ENCODE measurements at places on chromosomes 12 and 14.

- no peak for DNase-seq
Measured at GRCh38 chr14:34049790-34050189, 98.9 kb upstream of the EGLN3 start.

- no peak for DNase-seq
Measured at GRCh38 chr12:65432651-65433050, 154.2 kb downstream of the MSRB3 start.

- DNase-seq: no peak
Measured at GRCh38 chr12:47244835-47245234, 165.1 kb upstream of the AMIGO2 start.

- DNase-seq: no peak
Measured at GRCh38 chr14:71734076-71734475, 198.2 kb upstream of the RGS6 start.

GRCh38 chr14:69398818-69399210, 322 bp downstream of the SLC39A9 start:
- DNase-seq: no peak

DNA sequence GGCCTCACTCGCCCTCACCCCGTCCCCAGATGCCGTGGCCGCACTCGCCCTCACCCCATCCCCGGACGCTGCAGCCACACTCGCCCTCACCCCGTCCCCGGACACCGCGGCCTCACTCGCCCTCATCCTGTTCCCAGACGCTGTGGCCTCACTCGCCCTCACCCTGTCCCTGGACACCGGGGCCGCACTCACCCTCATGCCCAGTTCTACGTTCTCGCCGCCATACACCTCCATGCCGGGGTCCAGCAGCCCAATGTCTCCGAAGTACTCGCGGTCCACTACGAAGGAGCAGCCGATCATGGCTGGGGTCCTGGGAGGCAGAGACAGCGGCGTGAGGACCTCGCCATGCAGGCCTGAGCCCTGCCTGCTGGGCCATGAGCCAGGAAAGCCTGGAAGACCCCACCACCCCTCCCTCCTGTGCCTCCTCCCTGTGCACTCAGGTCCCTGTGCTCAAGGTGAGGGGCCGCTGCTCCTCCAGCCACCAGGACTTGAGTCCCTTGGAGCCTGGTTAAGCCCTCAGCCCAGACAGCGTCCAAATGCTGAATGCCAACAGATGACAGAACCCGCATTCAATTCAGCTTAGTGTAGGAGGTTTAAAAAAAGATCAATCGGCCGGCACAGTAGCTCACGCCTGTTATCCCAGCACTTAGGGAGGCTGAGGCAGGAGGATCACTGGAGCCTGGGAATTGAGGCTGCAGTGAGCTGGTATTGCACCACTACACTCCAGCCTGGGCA, 81.5 kb downstream of the GALNT9 start:
- no peak for DNase-seq

DNA sequence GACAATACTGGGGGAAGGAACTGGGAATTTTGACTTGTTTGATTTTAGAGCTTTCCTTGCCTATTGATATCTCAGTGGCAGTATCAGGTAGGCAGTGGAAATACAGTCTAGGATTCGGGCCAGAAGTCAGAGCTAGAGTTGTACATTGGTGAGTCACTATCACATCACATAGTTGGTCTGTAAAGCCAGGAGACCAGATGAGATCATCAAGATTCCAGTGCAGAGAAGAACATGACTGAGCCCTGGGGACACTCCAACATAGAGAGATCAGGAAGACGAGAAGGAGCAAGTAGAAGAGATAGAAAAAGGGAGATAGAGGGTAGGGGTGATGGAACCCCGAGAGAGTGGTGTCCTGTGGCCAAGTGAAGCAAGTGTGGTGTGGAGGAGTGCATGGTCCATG, 46.6 kb upstream of the NR1H4 start:
- no peak for DNase-seq

DNA sequence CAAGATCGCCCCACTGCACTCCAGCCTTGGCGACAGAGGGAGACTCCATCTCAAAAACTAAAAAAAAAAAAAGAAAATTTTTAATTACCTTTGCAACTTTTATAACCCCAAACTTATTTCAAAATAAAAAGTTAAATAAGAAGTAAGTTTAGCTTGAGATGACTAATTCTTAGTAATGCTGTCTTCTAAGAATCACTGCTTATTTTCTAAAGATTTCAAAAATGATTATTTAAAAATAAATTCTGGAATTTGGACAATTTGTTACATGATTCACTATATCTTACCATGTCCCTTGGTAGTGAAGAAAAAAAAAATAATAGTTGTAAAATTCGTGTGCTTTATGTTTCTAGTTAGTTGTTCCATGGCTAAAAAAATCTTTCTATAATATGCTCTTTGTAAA, 11.6 kb upstream of the HECTD1 start:
- DNase-seq: no peak

DNA sequence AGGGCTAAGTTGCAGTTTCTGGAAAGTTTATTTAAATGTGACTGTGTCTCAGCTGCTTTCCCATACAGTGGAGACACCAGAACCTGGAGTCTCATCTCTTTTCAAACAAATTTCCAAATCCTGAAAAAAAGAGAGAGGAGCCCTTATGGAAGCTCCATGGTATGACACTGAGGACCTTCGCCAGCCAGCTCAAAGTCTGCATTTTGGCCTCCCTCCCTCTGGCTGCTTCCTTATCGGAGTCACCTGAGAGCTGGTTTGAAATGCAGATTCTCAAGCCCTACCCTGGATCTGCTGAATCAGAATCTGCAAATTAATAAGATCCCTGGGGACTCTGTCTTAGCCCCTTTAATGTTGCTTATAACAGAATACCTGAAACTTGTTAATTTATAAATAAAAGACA, 21.7 kb upstream of the JDP2 start:
- DNase-seq: no peak

DNA sequence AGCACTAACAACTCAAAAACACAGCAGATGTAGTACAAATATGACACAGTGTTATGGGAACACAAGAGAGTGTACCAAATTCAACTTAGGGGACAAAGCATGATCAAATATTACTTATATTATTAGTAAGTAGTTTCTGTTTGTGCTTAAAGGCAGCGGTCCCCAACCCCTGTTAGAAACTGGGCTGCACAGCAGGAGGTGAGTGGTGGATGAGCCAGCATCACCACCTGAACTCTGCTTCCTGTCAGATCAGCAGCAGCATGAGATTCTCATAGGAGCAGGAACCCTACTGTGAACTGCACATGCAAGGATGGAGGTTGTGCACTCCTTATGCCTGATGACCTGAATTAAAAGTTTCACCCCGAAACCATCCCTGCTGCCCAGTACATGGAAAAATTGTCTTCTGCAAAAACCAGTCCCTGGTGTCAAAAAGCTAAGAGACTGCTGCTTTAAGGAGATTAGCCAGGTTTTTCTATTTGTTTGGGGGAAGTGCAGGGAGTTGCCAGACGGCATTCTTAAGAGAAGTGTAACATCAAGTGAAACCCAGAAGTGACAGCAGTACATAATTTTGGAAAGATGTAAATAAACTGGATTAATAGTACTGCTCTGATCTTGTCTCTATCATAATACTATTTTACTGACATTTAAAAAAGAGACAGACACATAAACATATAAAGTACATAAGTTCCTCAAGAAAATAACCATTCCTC, 26.7 kb downstream of the GTF2A1 start:
- no peak for DNase-seq

DNA sequence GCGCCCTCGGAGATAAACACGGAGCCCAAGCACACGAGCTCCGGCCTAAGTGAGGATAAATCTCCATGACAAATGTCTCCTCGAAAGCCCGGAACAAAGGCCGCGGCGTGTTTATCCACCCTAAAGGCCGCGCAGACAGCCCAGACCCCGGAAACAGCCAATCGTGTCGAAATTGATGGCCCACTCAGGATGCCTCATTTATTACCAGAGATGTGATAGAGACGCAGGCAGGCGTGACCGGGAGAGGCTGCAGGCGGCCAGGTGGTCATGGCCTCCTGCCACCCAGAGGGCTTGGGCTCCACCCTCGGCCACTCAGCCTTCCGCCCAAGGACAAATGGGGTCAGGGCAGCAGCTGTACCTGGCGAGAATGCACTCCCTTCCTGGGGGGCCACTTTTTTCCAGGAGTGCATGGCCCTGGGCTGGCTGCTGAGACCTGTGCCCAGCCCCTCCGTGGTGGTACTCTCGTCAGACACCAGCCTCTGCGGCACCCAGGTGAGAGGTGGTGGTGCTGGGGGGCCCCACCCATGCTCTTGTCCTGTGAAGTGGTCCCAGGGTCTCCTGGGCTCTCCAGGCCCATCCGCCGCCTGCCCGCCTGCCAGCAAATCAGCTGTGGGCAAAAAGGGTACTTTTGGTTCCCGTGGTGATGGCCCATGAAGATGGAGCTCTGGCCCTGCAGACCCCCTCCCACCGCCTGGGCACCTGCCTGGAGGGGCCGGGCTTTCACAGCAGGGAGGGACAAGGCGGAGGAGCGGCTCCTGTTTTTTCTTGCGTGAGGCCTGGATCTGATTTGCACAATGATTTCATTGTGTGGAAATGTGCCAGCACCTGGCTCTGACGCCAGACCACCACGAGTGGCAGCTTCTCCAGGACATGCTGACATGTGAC, 211.5 kb upstream of the C14orf180 start:
- DNase-seq: no peak

DNA sequence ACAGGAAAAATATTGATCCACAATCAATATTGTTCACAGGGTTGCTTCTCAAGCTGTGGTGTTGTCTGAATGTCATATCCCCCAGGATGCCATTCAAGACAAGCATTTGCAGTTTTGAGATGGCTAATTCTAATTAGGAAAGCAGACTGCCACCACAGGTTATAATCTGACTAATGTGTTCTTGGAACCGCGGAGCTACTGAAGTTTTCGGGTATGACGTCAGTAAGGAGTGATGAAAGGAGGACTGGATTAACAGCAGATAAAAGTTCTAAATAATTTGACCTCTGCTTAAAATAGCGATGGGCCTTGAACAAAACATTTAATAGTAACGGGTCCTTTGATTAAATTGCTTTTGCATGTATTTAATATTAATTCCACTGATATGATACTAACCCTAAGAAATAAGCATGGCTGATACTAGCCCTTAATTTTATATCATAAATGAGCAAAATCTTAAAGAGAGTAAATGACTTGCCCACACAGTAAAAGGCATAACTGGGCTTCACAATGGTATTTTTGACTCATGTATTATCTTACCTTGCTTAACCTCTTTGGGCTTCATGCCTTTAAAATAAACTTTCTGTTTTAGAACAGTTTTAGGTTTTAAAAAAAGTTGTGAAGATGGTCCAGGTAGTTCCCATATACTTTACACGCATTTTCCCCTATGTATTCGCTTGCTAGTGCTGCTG, 50.3 kb downstream of the TSHR start:
- DNase-seq: no peak

DNA sequence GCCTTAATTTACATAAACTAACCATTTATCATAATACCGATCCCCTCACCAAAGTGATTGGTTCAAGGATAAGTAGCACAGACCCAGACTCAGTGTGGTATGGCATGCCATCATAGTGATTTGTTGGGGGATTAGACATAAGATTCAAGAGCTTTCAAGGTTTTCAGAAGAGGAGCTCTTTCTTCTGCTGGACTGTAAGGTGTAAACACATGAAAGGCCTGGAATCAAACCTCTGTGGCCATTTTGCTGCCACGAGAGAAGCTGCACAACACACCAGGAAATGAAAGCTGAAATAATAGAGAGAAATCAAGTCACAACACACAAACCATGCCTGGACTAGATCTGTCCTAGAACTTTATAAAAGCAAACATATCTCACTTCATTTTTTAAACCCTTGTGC, 30.8 kb downstream of the BTG1 start:
- no peak for DNase-seq

GRCh38 chr12:52227606-52228166, 5.4 kb upstream of the KRT7 start:
- no peak for DNase-seq

- DNase-seq: no peak
Measured at GRCh38 chr14:54046250-54046649, 89.6 kb upstream of the BMP4 start.

DNA sequence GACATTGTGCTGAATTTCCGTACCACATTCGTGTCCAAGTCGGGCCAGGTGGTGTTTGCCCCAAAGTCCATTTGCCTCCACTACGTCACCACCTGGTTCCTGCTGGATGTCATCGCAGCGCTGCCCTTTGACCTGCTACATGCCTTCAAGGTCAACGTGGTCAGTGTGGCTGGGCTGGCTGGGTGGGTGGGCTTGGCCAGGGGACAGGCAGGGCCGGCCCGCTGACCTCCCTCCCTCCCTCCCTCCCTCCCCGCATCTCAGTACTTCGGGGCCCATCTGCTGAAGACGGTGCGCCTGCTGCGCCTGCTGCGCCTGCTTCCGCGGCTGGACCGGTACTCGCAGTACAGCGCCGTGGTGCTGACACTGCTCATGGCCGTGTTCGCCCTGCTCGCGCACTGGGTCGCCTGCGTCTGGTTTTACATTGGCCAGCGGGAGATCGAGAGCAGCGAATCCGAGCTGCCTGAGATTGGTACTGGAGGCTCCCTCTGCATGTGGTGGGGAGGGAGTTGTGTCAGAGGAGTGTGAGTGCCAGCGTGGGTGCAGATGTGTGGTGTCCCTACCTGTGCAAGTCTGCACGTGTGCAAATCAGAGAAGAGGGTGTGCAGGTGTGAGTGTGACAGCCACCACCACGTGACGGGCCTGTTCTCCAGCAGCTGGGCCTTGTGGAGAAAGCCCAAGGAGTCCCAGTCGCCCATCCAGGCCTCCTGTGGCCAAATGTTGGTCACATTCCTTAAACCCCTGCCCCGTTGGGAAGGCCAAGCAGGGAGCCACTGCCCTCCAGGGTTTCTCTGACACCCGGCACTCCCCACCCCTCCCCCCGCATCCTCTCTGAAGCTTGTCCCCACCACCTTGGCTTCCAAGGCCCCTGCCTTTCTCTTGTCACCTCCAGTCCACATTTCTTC, 5.3 kb downstream of the KCNH3 start:
- DNase-seq: no peak

DNA sequence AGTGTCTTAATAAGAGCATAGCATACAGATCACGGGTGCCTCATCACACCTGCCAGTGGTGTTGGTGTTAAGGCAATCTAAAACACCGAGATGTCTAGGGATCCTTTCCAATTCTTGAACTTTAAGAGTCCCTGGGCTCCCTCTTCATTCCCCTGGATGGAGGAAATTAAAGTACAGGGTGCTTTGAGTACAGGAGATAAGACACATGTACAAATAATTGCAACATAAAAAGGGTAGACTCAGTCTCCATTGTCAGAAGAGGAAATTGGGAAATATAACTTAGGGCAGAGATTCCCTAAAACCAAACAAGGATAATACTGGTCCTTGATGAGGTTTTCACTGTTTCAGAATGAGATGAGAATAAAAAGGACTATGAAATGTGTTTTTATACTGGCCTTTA, 34.9 kb downstream of the SCFD1 start:
- DNase-seq: no peak

GRCh38 chr14:55546212-55546874, 33.7 kb upstream of the KTN1 start:
- no peak for DNase-seq

DNA sequence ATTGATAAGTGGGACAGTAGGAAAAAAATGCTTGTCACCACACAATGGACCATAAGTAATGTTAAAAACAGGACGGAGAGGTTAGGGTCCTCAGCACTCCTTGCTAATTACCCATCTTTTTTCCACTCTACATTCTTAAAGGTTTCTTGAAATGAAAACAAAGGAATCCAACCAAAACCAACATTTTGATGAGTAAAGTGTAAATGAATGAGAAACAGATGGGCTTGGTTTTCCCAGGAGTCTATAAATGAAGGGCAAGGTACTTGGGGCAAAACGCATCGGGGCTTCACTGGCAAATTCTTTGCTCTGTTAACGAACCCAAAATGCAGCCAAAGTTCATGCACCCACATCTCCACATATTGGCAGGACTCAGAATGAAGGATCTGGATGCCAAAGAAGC, 129.2 kb upstream of the BMP4 start:
- no peak for DNase-seq
